ENCODE measurements at places on chromosomes 3 and 15.
A peak's percentile ranks its signal among the peaks of the same experiment; 100 is the strongest.

DNA sequence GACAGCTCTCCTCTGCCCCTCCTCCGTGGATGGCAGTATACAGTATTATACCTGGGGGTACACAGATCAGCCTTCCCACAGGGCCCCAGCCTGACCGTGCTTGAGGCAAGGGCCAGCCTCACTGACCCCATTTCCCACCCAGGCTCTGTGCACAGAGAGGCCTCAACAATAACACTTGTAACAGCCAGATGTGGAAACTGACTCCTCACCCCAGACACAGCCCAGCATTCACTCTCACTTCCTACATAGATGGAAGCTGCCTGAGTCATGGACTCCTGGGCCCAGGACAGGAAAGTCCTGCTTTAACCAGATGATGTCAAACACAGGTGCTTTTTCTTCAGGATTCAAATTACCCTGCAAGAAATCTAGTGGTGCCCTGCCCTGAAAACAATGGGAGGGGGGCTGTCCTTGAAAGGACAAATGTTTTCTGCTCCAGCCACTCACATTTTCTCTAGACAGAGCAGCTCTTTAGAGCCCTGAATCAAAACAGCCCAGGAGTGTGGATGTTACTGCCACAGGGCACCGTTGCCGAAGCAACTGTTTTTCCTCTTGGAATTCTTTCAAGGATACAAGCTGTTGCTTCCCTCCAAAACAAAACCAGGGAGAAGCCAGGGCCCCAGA lies 16.4 kb downstream of the CCDC12 start:
- H3K36me3 ChIP-seq, result no peaks in the 10 kb centered on the region
- H3K4me1 ChIP-seq, result peaks cover 58% of the 10 kb centered on the region
- peak overlapping the region; percentile 84 for H3K27ac ChIP-seq
- DNase-seq, result peak; percentile 77

GRCh38 chr3:4426261-4426781 lies 40.7 kb downstream of the SUMF1 start:
- no peaks in the 10 kb centered on the region for H3K36me3 ChIP-seq
- no peaks in the 10 kb centered on the region for H3K27me3 ChIP-seq
- H3K4me3 ChIP-seq, result no peak overlapping the region
- no peaks in the 10 kb centered on the region for H3K4me1 ChIP-seq
- no peak for DNase-seq

DNA sequence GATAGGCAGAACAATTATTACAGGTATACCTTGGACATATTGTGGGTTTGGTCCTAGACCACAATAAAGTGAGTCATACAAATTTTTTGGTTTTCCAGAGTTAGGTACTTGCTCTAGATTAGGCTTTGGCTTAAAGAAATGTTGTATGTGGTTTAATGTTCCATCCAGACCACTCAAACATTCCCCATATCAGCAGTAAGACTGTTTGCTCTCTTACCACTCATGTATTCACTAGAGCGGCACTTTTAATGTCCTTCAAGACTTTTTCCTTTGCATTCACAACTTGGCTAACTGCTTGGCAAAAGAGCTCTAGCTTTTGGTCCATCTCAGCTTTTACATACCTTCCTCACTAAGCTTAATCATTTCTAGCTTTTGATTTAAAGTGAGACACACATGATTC lies 250.5 kb upstream of the SETMAR start:
- H3K4me3 ChIP-seq, result no peak overlapping the region
- H3K4me1 ChIP-seq, result no peaks in the 10 kb centered on the region
- H3K27me3 ChIP-seq, result no peaks in the 10 kb centered on the region
- no peaks in the 10 kb centered on the region for H3K36me3 ChIP-seq
- H3K27ac ChIP-seq, result no peak overlapping the region
- no peak for DNase-seq

DNA sequence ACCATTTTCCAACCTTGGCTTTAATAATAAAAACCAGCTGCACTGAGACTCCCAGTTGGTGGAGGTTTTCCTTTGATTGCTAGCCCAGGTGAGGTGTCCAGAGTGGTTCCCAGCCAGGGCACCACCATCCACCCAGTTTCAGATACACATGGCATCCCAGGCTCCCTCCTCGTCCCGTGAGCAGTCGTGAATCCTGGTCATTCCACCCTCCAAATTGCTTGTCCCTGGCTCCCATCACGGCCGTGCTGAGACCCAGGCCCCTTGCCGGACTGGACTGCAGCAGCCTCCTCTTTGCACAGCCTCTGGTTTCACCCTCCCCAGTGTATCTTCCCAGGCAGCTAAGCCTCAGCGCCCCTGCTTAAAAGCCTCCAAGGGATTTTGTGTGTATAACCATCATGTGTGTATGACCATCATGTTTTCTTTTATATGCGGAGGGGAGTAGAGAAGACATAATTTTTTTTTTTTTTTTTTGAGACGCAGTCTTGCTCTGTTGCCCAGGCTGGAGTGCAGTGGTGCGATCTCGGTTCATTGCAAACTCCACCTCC lies 106.3 kb downstream of the ETFA start:
- H3K4me3 ChIP-seq, result no peak overlapping the region
- no peak for DNase-seq
- no peaks in the 10 kb centered on the region for H3K36me3 ChIP-seq

DNA sequence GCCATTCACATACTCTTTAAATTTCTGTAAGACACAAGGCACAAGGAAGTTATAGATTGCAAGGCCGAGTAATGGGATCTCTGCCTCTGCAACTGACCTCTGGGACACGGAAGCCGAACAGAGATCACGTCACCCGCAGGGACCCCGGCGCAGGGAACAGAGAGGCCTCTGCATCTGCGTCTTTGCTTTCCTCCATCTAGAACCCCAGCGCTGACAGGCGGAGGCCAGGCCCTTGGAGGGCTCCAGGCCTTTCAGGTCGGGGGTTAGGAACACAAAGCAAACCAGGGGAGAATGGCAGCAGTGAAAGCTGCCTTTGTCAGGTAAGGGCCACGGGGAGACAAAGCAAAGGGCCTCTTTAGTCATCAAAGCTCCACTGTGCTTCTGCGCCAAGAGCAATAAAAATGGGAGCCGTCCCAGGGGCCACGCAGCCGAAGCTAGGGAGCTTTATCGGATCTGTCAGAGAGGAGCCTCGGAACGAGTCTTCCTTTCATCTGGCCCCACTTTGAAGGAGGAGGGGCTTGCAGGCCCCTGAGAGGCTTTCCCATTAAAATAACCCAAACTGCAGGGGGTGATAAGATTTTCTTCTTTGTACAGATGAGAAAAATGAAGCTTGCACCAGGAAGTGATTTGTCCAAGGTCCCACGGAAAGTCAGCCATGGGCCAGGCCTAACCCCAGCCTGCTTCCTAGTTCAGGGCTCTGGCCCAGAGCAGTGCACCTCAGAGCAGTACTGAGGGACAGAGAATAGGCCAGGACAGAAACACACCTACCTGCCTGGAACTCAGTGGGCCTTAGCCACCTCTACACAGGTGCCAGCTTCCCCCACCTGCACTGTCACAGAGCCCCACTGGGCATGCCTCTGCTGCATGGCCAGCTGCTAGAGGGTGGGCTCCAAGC lies 84.4 kb upstream of the RAD18 start:
- H3K36me3 ChIP-seq, result no peaks in the 10 kb centered on the region
- no peak overlapping the region for H3K27ac ChIP-seq
- DNase-seq, result no peak
- H3K4me1 ChIP-seq, result no peaks in the 10 kb centered on the region
- no peaks in the 10 kb centered on the region for H3K27me3 ChIP-seq
- H3K4me3 ChIP-seq, result no peak overlapping the region

DNA sequence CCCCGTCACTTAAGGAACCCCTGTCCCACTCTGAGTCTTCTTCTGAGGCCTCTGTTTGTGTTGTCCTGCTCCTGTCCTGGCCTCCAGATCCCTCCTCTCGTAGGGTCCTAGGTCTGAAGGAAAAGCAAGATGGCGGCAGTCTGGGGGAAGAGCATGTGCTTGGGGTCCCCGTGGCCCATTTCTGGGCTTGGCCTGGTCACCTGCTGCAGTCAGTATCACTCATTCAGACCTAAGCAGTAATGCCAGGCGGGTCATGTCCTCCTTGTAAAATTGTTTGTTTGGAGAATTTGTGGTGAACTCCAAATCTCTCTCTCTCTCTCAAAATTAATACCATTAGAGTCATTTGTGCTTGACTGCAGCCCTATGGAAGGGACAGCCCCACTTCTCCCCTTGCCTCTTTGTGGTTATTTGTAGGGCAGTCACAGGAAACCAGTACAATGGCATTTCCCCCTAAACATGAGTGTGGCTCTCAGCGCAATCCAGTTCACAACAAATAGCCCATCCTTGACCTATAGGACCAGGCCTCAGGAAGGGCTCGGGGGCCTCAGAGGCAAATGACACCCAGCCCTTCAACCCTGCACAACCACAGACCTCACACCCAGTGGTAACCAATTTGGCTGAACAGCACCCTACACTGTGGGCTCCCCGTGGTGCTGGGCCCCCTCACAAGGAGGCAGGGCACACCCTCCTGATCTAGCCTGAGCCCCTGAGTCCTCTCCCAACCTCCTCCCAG lies 173.5 kb downstream of the OR4M2 start:
- H3K4me3 ChIP-seq, result no peak overlapping the region
- no peaks in the 10 kb centered on the region for H3K36me3 ChIP-seq
- DNase-seq, result no peak
- no peaks in the 10 kb centered on the region for H3K4me1 ChIP-seq
- no peak overlapping the region for H3K27ac ChIP-seq
- H3K27me3 ChIP-seq, result no peaks in the 10 kb centered on the region

GRCh38 chr3:58585994-58586393 lies 8.8 kb upstream of the FAM107A start:
- no peaks in the 10 kb centered on the region for H3K4me1 ChIP-seq
- no peak for DNase-seq

- no peaks in the 10 kb centered on the region for H3K36me3 ChIP-seq
- no peaks in the 10 kb centered on the region for H3K4me1 ChIP-seq
- no peak for DNase-seq
- no peak overlapping the region for H3K4me3 ChIP-seq
Observed at GRCh38 chr15:50707878-50708427, 21.4 kb upstream of the TRPM7 start.
